EL (cell line): ENCODE measurements at places on chromosomes 11 and 22.

DNA sequence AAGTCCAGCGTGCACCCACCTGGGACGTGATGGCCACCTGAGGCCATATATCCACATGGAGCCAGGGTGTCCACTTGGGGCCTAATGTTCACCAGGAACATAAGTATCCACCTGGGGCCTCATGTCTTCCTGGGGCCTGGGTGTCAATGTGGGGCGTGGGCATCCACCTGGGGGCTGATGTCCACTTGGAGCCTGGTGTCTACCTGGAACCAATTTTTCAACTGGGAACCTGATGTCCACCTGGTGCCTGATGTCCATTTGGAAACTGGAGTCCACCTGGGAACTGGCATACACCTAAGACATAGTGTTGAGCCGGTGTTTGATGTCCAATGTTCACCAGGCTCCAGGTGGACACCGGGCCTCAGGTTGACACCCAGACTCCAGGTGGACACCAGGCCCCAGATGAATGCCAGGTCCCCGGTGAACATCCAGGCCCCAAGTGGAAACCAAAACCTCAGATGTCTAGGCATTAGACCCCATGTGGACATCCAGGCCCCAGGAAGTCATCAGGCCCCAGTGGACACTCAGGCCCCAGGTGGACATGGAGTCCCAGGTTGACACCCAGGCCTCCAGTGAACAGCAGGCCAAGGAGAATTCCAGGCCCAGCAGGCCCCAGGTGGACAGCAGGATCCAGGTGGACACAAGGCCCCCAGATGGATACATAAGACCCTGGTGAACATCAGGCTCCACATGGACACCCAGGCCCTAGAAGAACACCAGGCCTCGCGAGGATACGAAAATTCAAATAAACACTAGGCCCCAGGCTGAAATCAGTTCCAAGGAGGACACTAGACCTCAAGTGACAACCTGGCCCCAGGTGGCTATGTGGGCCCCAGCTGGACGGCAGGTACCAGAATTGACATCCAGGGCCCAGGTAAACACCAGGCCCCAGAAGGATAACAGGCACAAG is 56.0 kb upstream of the SEPTIN5 start:
- no peak for DNase-seq

GRCh38 chr11:112762707-112763090 is 198.5 kb upstream of the NCAM1 start:
- DNase-seq = no peak

GRCh38 chr22:36641902-36642640 is 61.5 kb downstream of the CACNG2 start:
- peak; percentile 59 for DNase-seq

DNA sequence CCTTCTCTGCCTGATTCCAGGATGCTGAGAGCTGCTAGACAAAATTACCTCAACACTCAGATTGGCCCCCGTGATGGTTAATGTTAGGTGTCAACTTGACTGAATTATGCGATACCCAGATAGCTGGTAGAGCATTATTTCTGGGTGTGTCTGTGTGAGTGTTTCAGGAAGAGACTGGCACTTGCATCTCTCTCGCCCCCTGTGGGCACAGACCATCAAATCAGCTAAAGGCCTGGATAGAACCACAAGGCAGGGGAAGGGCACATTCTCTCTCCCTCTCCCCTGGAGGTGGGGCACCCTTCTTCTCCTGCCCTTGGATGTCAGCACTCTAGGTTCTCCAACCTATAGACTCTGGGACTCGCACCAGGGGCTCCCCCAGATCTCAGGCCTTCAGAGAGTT is 79.7 kb downstream of the KIRREL3 start:
- DNase-seq = no peak

GRCh38 chr11:63240791-63241379 is 2.5 kb downstream of the SLC22A25 start:
- no peak for DNase-seq

DNA sequence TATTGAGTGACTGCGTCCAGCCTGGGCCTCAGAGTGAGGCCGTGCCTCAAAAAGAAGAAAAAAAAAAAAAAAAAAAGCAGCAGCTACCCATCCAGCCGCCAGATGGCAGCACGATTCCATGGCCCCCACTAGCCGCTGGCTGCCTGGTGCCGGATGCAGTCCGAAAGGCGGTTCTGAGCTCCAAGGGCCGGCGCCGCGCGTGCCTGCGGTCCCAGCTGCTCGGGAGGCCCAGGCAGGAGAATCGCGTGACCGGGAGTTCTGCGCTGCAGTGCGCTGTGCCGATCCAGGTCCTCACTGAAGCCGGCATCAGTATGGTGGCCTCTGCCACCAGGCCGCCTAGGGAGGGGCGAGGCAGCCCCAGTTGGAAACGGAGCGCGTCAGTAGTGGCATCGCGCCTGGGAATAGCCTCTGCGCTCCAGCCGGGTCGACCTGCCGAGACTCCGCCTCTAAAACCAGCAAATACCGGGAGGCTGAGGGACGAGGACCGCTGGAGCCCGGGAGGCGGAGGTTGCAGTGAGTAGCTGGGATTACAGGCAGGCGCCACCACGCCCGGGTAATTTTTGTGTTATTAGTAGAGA is 19.3 kb downstream of the SCARF2 start:
- peak; percentile 87 for DNase-seq

- DNase-seq = no peak
Measured at GRCh38 chr22:47042861-47043496, 280.5 kb downstream of the TBC1D22A start.

DNA sequence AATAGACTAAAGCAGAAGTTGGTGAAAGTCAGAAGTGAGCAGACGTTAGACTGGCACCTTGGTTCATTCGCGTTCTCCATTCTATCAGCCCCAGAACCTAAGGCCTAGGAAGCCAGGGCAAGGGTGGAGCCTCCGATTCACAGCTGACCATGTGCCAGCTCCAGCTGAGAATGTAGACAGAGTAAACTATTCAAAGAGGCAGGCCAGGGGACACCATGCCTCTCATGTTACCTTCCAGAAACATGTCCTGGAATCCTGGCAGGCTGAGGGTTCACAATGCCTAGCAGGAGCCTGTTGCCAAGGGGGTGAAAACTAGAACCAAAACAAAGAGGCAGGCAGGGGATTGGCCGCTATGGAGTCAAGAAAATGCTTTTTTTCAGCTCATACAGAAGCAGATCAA is 224.4 kb upstream of the POU2AF2 start:
- no peak for DNase-seq

- no peak for DNase-seq
Measured at GRCh38 chr22:43681731-43682360, 130.3 kb downstream of the EFCAB6 start.

DNA sequence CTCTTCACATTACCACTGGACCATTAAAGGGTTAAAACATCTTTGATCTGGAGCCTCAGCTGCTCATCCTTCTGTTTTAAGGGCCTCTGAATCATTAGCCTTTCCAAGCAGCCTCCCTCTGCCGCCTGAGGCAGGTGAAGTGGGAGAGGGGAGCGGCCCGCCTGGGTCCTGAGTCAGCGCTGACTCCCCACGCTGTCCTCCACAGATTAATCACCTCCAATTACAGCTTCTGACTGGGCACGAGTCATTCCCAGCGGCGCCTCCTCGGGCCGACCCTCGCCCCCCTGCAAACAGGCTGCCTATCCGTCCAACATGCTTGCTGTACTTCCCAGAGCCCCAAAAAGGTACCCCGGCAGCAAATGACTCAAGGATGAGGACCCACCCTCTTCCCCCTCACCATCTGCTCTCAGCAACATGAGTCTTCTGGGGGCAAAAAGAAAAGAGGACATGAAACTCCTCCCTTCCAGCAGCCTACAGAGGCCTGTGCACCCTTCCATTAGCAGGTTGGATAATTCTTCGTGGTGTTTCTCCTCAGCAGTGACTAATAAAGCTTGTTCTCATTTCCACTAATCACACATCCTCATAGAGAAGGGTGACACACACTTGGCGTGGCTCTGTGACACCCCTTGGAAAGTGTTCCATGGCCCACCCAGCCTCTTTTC is 44.3 kb upstream of the JAM3 start:
- peak; percentile 84 for DNase-seq
